ENCODE measurements at places on chromosomes 2 and 18.

DNA sequence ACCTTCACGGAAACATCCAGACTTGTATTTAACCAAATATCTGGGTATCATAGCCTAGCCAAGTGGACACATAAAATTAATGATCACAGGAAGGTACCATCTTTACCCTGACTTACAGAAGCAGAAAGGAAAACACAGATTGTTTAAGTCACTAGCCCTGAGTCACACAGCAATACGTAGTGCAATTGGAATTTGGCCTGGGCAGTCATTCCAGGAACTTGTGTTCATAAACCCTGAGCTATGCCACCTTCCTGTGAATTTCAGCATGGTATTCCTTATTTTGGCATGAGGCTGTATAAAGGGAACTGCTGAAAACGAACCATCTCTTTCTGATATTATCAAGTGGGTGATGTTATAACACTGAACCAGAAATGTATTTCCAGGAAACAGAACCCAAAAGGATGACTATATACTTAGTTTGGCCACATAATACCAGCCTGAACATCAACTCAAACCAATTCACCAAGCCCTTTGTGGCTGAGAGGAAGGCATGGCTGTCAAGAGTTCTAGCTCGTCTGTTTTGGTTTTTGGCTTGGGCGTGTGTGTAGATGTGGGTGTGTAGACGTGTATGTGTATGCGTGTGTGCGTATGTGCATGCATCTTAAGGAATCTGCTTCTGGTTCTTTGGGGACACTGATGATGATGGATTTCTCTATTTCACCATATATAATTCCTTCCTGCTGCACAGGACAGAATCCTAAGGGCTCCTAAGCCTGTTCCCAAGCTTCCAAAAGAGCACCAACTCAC is 533.4 kb upstream of the ID2 start:
- DNase-seq = no peak

DNA sequence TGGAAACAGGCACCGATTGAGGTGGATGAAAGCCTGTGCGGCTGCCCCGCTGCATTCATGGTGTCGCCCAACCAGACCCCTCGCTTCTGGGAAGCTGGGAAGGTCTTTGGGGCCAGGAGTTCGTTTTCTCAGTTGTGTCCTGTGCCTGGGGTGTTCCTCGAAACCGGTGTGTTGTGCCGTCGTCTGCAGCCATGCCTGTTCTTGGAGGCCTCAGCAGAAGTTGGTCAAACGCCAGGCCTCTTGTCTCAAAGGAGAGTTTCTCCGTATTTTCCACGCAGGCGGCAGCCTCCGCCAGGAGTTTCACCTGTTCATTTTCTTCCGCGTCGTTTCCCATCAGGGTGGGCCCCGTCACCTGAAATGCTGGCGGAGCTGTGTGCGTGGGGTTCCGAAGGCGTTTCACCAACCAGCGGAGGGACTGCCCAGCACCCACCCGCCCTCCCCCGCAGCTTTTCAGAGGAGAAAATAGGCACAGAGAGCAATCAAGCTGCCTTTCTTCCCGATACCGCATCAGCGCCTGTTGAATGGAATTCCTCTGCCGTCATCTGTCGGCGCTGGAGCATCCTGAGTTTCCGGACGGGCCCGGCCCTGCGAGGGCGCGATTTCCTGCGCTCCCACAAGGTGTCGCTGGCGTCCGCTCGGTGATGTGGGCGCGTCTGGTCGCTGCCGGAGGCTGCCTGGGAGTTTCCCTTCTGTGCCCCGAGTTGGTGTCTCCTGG is 17.0 kb upstream of the NFATC1 start:
- peak; percentile 89 for DNase-seq

- DNase-seq = no peak
Observed at GRCh38 chr2:176178038-176178756, 10.3 kb upstream of the HOXD1 start.

- peak; percentile 72 for DNase-seq
Observed at GRCh38 chr2:43540021-43540779, 55.6 kb downstream of the THADA start.

GRCh38 chr2:20141806-20142205 is 83.1 kb downstream of the SDC1 start:
- DNase-seq = no peak
